ENCODE measurements at places on chromosomes 13 and 19.

DNA sequence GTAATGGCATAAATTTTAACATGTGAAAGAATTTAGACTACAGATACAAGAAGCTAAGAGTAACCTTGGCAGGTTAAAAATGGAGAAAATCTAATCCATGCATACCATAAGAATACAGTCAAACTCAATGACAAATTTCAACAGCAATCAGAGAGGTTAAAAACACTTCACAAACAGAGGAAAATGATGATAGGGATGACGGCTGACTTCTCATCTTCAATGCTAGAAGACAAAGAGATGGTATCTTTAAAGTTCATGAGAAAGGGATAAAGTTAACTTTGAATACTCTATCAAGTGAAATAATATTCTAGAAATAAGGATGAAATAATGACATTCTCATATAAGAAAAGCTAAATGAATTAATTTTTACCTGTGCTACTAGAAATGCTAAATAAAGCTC is 1130.2 kb upstream of the MIR17HG start:
- no peaks in the 10 kb centered on the region for H3K27me3 ChIP-seq
- no peak for DNase-seq
- H3K27ac ChIP-seq: no peak overlapping the region
- H3K4me1 ChIP-seq: no peaks in the 10 kb centered on the region
- H3K36me3 ChIP-seq: no peaks in the 10 kb centered on the region

GRCh38 chr13:52743569-52743968 is 3.9 kb upstream of the CNMD start:
- no peaks in the 10 kb centered on the region for H3K36me3 ChIP-seq
- H3K27me3 ChIP-seq: peaks cover 3% of the 10 kb centered on the region
- no peak overlapping the region for H3K4me3 ChIP-seq
- DNase-seq: no peak
- H3K4me1 ChIP-seq: no peaks in the 10 kb centered on the region
- H3K27ac ChIP-seq: no peak overlapping the region

- H3K27me3 ChIP-seq: no peaks in the 10 kb centered on the region
- H3K4me3 ChIP-seq: no peak overlapping the region
- H3K27ac ChIP-seq: no peak overlapping the region
- no peaks in the 10 kb centered on the region for H3K36me3 ChIP-seq
Observed at GRCh38 chr13:61136093-61136492, 279.6 kb downstream of the PCDH20 start.

DNA sequence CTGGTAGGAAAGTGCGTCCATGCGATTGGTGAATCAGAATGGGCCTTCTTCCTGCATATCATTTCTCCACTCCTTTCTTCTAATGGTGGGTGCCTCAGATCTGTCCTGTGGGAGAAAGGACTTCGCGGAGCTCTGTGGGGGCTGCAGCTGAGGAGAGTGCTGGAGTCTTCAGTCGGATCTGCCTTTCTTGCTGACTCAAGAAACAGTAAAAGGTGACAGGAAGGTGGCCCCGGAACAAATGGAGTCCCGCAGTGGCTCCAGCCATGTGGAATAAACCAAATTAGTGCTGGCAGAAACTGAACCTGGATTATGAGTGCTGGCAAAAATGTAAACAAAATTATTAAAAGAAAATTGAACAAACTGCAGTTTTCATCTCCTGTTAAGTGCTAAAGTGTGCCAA is 15.1 kb upstream of the GAS6 start:
- no peak overlapping the region for H3K27ac ChIP-seq
- DNase-seq: no peak
- no peak overlapping the region for H3K4me3 ChIP-seq
- H3K36me3 ChIP-seq: no peaks in the 10 kb centered on the region
- no peaks in the 10 kb centered on the region for H3K4me1 ChIP-seq

DNA sequence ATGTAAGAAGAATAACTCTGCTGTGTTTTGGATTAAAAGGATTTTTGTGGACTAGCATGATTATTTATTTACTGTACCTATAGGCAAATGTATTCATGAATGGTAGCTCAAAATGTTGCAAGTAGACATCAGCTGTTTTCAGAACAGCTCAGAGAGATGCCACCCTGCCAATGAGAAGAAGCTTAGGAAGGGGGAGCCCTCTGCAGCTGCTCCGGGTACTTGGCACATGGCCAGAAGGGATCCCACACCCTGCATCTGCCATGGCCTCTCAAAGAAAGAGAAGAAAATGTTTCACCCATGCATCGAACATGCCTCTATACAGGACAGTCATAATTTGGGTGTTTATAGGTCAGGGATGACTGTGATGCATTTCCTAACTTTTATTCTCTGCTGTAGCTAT is 30.5 kb upstream of the MBNL2 start:
- H3K27me3 ChIP-seq: no peaks in the 10 kb centered on the region
- no peak overlapping the region for H3K4me3 ChIP-seq
- no peak overlapping the region for H3K27ac ChIP-seq
- no peaks in the 10 kb centered on the region for H3K36me3 ChIP-seq
- DNase-seq: no peak
